ENCODE measurements at places on chromosomes 1 and 21.
A peak's percentile ranks its signal among the peaks of the same experiment; 100 is the strongest.

- no peak for DNase-seq
These were observed 20.1 kb upstream of the ZP4 start for GRCh38 chr1:237910834-237911233.

DNA sequence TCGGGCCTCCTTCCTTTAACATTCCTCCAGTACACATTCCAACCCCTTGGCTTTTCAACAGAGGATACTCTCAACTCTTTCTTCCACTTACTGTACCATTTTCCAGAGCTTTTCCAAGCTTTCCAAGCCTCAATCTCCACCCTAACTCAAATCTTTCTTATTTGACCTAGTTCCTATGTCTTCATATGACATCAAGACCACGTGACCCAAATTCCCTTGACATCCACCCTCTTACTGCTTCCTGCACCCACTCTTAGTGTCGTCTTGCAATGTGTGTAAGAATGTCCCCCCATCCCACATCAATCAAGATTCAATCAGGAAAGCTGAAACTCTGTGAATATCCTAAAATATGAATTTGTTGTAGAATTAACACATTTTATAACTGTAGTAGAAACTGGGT lies 155.0 kb downstream of the OMA1 start:
- no peak for DNase-seq

GRCh38 chr1:234672349-234673135 lies 62.6 kb upstream of the IRF2BP2 start:
- DNase-seq: no peak

- DNase-seq: peak; percentile 15
These were observed 654.9 kb upstream of the PKN2 start for GRCh38 chr1:88029142-88029541.

DNA sequence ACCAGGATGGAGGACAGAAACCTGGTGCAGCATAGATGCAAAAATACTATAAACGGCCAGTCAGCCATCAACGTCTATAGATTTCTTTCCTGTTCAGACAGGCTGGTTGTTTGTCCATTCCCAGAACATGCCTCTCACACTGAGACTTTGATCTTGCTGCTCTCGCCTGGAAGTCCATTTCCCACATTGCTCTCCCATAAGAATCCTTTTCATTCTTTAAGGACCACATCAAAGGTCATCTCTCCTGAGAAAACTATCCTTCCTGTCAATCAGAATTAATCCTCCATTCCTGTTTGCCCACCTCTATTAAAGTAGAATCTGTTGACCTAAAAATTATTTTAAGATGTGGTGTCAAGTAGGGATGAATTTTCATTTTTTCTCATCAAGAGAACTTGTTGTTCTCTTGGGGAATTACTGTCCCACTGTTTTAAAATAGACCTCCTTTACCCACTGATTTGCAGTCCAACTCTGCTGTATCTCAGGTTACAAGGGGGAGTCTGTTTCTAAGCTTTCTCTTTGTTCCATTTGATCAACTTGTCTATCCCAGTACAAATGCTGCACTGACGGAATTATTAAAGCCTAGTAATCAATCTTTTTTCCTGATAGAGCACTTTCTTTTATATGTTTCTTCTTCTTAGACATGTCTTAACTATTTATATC lies 172.7 kb downstream of the PATJ start:
- DNase-seq: no peak

DNA sequence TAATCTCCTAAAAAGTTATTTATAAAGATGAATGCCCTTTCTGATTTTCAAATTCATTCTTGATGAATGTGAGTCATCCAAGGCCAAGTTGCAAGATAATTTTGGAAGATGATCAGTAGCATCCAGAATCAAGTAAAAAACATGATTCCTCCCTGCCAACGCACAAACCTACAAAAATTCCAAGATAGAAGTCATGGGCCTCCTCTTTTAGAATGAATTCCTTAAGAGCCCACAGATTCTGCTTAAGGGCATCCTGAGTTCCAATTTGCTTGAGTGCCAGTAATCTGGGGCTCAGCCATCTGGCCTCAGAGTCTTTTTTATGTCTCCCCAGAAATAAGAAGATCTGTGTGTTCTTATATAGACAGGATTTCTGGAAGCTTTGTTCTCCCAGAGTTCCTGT lies 23.2 kb upstream of the SPATA6 start:
- no peak for DNase-seq

DNA sequence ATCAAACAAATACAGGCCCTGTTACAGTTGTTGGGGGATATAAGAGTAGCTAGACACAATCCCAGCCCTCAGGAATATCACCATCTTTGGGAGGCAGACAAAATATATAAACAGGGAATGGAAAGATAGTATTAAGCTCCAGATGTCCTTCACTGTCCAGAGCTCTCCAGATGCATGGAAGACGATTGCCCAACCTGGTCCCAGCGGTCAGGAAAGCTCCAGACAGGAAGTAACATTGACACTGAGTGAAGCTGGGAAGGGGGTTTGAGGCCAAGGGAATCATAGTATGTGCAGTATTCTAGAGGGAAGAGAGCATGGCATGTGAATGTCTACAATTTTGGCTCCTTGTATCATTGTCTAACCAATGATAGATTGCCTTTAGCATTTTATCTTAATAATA lies 173.9 kb upstream of the HOOK1 start:
- no peak for DNase-seq

Measured in MV-4-11 (cell line).